Dermis lymphatic vessel endothelial cell (primary cell): ENCODE measurements at places on chromosomes 1 and 21. TPM values are rescaled to one million over a fixed set of nuclear protein-coding genes. Genes with fewer than 3 reads are reported as not detected.

CELA3B gene
- total RNA-seq: 0.09 TPM in 1 of 2 replicates, not detected in the other

TPM3 gene
- total RNA-seq: 347 and 394 TPM in 2 replicates

ST6GALNAC5 gene
- not detected in 2 replicates for total RNA-seq

INAVA gene
- total RNA-seq: not detected in 2 replicates

PCP4 gene
- not detected in 2 replicates for total RNA-seq

TRABD2B gene
- total RNA-seq: not detected in 2 replicates

TMPRSS2 gene
- total RNA-seq: not detected in 2 replicates

OVAAL gene
- not detected in 2 replicates for total RNA-seq

RAB4A gene
- 20.7 and 27.2 TPM in 2 replicates for total RNA-seq

FCRL1 gene
- not detected in 2 replicates for total RNA-seq

KIF17 gene
- 23.4 and 24.5 TPM in 2 replicates for total RNA-seq

CNIH3 gene
- total RNA-seq: 1.8 and 2.3 TPM in 2 replicates

SPRR2F gene
- not detected in 2 replicates for total RNA-seq

CYP4Z1 gene
- total RNA-seq: not detected in 2 replicates
